ENCODE measurements at places on chromosomes 1 and 21.

GRCh38 chr1:50371749-50372148 lies 51.5 kb downstream of the DMRTA2 start:
- DNase-seq: peak; percentile 48

DNA sequence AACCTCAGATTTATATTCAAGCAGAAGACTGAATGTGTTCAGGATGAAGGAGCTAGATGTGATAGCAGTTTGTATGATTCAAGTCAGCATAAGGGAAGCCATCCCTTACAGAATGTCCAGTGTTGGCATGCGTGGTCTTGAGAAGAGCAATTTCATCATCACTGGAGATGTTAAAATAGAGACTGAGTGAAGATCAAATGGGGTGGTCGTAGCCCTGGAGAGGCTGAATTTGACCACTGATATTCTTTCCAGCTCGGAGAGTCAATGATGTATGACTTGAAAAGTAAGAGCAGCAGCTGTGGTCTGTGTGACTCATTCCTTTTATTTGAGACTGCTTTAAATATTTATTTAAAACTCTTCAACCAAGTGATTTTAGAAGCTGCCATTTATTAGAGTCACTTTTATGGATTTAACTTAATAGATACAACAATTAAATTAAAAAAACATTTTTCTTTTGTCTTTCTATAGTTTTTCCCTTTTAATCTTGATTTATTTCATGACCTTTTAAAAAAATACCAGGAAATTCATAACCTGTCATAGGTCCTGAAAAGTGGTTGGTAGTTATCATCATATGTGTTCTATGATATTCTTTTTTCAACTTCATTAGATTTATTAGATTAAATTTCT lies 15.5 kb downstream of the FMN2 start:
- no peak for DNase-seq

GRCh38 chr1:204959374-204959773 lies 83.6 kb upstream of the CNTN2 start:
- DNase-seq: no peak

DNA sequence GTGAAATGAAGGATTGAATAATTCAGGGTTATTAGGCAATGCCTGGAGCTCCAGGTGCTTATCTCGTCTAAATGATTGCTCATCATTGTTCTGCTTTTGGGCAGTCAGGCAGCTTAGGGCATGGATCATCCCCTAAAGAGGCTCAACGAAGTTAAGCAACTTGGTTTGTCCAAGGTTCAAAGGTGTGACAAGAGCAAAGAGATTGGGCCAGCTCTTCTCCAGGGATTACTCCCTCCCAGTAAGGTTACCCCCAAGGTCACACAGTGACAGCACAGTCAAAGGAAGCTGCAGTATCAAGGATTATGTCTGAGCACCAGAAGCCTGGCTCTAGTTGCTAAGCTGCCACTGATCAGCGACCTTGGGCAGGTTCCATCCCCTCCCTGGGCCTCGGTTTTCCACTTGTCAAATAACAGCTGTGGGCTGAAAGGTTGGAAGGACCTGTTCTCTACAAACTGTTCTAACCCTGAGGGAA lies 6.8 kb downstream of the ETNK2 start:
- DNase-seq: no peak

- peak; percentile 82 for DNase-seq
These were observed 119.7 kb downstream of the ZNF281 start for GRCh38 chr1:200290010-200290685.

DNA sequence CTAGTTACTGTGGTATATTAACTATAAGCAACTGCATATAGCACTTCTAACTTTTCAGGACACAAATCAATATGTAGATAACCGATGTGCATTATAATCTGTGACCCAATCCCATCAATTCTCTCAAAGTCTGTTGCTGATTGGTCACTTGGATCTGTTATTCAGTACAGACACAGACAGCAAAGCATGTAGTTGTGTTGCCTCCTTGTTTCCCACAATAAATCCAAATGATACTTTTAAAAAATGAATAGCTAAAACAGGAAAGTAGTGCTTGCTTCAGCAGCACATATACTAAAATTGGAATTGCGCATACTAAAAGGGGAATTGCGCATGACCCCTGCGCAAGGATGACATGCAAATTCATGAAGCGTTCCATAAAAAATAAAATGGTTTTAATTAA lies 28.1 kb downstream of the NDC1 start:
- DNase-seq: no peak

GRCh38 chr1:203039609-203040512 lies 13.6 kb downstream of the PPFIA4 start:
- DNase-seq: peak; percentile 86

DNA sequence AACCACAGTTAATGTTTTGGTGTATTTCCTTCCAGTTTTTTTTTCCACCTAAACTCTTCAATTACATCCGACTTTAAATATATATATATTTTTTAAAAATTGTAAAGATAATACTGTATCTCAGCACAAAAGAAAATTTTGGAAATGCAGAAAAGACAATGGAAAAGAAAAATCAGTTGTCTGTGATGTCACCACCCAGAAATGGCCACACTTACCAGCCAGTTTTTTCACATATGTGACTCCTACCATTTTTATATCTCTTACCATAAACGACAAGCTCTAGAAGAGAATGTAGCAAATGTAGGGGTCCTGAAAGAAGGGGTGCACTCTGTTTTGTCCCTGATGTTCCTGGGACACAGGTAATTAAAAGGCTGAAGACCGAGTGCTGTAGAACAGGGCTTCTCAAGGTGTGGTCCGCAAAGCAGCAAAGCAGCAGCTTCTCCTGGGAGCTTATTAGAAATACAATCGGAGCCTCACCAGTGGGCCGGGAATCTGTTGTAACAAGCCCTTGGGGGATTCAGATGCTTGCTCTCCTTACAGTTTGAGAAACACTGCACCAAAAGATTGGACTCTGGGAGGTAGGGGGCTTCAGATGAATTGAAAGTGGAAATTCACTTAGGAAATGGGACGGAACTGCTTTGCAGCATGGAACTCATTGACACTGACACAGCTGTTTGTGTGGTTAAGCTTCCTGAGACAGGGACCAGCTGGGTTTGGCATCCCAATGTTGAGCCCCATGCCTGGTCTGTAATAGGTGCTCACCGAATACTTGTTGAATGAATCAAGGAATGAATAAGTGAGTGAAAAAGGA lies 44.1 kb downstream of the ALPL start:
- peak; percentile 52 for DNase-seq

- DNase-seq: no peak
These were observed 72.8 kb downstream of the PLEKHA6 start for GRCh38 chr1:204286831-204287421.

DNA sequence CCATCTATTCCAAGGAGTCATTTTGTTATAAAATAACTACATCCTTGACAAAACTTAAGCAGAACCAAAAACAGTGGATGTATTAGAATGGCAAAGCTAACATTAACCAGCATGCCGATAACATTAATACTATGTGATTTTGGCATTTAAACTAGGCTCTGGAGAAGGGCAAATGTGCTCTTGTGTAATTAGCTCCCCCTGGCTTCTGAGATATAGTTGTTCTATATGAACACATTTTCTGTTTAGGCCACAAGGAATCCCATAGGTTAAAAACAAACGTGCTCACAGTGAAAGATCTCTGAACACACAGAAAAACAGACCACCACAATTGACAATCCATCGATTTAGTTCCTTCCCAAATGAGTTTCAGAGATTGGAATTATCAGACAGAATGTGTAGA lies 57.4 kb upstream of the TARS2 start:
- DNase-seq: peak; percentile 48

GRCh38 chr1:223248770-223249140 lies 105.7 kb upstream of the TLR5 start:
- DNase-seq: no peak

DNA sequence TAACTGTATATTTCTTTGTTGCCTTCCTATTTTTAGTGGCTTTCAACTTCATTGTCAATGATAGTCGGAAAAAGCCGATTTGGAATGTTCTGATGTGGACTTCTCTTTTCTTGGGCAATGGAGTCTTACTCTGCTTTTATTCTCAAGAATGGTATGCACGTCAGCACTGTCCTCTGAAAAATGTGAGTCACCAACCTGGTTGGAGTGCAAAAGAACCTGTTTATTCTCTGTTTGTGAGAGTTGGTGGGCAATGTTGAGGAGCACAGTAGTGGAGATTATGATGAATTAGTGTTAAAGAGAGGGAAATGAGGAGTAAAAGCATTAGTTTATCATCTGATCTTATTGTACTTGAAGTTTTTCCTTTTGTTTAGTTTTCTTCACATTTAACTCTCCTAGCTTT lies 14.5 kb upstream of the AXDND1 start:
- DNase-seq: no peak

GRCh38 chr1:14855268-14855667 lies 256.8 kb downstream of the KAZN start:
- no peak for DNase-seq
